ENCODE measurements at places on chromosomes 12 and 14. TPM values are rescaled to one million over a fixed set of nuclear protein-coding genes. Genes with fewer than 3 reads are reported as not detected.
A peak's percentile ranks its signal among the peaks of the same experiment; 100 is the strongest.

KRT72 gene
- total RNA-seq, result not detected

UNC119B gene
- total RNA-seq, result 37.8 TPM

DNA sequence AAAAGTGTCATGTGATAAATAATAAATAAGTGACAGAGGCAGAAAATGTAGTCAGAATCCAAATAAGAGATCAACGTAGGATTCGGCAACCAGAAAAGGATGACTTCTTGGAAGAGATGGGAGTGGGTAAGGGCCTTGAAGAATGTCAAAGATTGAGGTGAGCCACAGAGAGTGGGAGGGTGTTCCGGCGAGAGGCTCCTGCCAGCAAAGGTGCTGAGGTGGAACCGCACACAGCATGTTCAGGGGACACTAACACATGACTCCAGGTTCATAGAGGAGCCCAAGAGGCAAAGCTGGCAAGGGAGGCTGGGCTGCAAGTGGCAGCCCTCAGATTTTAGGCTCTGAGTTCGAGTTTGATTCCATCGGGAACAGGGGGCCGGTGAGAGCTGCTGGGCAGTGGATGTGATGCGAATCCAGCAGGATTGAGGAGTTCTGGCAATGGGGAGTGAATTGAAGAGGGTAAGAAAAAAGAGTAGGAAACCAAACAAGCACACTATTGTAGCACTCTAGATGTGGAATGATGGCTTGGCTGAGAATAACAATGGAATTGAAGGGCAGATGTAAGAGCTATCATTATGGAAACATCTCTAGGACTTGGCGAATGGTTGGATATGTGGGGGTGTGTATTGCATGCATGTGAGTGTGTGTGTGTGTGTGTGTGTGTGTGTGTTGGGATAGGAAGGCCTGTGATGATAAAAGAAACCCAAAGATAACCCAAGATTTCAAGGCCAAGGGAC is 36.5 kb downstream of the LRRC74A start:
- DNase-seq, result no peak
- H3K4me3 ChIP-seq, result no peak overlapping the region
- peaks cover 49% of the 10 kb centered on the region for H3K27me3 ChIP-seq
- no peaks in the 10 kb centered on the region for H3K4me1 ChIP-seq

GRCh38 chr14:101490771-101491170 is 70.5 kb upstream of the DIO3 start:
- DNase-seq, result no peak
- peaks cover 3% of the 10 kb centered on the region for H3K27me3 ChIP-seq
- no peak overlapping the region for H3K4me3 ChIP-seq
- H3K36me3 ChIP-seq, result no peaks in the 10 kb centered on the region
- no peaks in the 10 kb centered on the region for H3K4me1 ChIP-seq

GRCh38 chr12:66596199-66596598 is 82.7 kb downstream of the GRIP1 start:
- H3K27ac ChIP-seq, result no peak overlapping the region
- H3K27me3 ChIP-seq, result no peaks in the 10 kb centered on the region
- no peak overlapping the region for H3K4me3 ChIP-seq
- H3K4me1 ChIP-seq, result no peaks in the 10 kb centered on the region
- no peak for DNase-seq

- H3K36me3 ChIP-seq, result no peaks in the 10 kb centered on the region
- no peak overlapping the region for H3K27ac ChIP-seq
- H3K4me3 ChIP-seq, result no peak overlapping the region
- no peaks in the 10 kb centered on the region for H3K4me1 ChIP-seq
Measured at GRCh38 chr12:100157427-100157821, 14.8 kb upstream of the BLTP3B start.

- H3K27me3 ChIP-seq, result peaks cover 2% of the 10 kb centered on the region
- H3K36me3 ChIP-seq, result no peaks in the 10 kb centered on the region
- H3K27ac ChIP-seq, result no peak overlapping the region
- H3K4me1 ChIP-seq, result no peaks in the 10 kb centered on the region
- no peak overlapping the region for H3K4me3 ChIP-seq
Measured at GRCh38 chr12:126362964-126363363, 1297.7 kb downstream of the AACS start.

GRCh38 chr12:16165506-16165905 is 112.0 kb downstream of the SLC15A5 start:
- peaks cover 7% of the 10 kb centered on the region for H3K27me3 ChIP-seq
- peak; percentile 35 for DNase-seq
- no peaks in the 10 kb centered on the region for H3K36me3 ChIP-seq
- no peak overlapping the region for H3K4me3 ChIP-seq
- no peak overlapping the region for H3K27ac ChIP-seq
- no peaks in the 10 kb centered on the region for H3K4me1 ChIP-seq

DNA sequence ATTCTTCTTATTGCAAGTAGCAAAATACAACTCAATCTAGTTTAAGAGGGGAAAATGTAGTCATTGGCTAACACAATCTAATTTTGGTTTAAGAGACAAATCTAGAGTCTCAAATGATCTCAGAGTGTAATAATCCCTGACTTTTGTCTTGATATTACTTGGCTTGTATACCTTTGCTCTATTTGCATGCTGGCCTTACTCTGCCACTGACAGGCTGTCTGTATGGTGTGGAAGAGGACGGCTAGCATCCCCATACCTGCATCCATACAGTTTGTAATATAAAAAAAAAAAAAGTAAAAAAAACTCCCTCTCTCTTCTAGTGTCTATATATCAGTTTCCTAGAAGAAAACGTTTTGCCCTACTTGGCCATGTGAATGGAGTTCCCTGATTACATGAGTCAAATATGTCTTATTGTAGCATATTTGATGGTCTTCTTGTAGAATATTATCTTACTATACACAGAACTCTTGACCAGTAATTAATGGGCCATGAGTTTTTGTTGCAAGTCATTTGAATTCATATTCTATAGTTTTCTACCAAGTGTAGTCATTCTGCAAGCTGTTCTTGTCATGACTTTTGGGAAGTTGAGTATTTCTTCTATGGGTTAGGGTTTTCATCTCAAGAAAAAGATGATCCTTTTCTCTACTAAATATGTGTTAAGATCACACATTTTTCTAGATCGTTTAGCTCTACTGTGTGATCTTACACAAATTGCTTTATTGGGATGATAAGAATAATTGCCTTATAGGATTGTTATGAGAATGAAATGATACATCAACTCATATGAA is 8.2 kb downstream of the HIF1A start:
- H3K36me3 ChIP-seq, result peaks cover 16% of the 10 kb centered on the region
- no peak overlapping the region for H3K4me3 ChIP-seq
- DNase-seq, result no peak
- H3K27me3 ChIP-seq, result no peaks in the 10 kb centered on the region

GRCh38 chr12:84924981-84925380 is 12.4 kb upstream of the SLC6A15 start:
- H3K27me3 ChIP-seq, result no peaks in the 10 kb centered on the region
- H3K4me3 ChIP-seq, result no peak overlapping the region
- no peaks in the 10 kb centered on the region for H3K36me3 ChIP-seq
- no peak for DNase-seq
- no peaks in the 10 kb centered on the region for H3K4me1 ChIP-seq
- no peak overlapping the region for H3K27ac ChIP-seq

GRCh38 chr14:101174980-101175606 is 271.6 kb upstream of the RTL1 start:
- peaks cover 32% of the 10 kb centered on the region for H3K27me3 ChIP-seq
- H3K36me3 ChIP-seq, result no peaks in the 10 kb centered on the region
- H3K4me1 ChIP-seq, result no peaks in the 10 kb centered on the region
- H3K4me3 ChIP-seq, result no peak overlapping the region

- H3K4me1 ChIP-seq, result peaks cover 23% of the 10 kb centered on the region
- H3K36me3 ChIP-seq, result no peaks in the 10 kb centered on the region
- no peak overlapping the region for H3K4me3 ChIP-seq
- no peak for DNase-seq
- H3K27me3 ChIP-seq, result no peaks in the 10 kb centered on the region
- H3K27ac ChIP-seq, result no peak overlapping the region
Measured at GRCh38 chr14:74528406-74528805, 34.8 kb downstream of the ISCA2 start.

DNA sequence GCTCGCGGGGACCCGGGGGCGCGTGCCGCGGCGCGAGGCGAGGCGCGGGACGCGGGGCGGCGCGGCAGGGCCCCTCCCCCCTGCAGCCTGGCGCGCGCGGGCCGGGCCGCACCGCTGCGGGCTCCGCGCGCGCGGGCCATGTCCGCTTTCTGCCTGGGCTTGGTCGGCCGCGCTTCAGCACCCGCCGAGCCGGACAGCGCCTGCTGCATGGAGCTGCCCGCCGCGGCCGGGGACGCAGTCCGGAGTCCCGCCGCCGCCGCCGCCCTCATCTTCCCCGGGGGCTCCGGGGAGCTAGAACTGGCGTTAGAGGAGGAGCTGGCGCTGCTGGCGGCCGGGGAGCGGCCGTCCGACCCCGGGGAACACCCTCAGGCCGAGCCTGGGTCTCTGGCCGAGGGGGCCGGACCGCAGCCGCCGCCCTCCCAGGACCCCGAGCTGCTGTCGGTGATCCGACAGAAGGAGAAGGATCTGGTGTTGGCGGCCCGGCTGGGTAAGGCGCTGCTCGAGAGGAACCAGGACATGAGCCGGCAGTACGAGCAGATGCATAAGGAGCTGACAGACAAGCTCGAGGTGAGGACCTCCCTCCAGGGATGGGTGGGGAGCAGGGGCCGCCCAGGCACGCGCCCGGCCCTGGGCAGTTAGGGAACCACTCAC is 820 bp downstream of the BICDL1 start:
- H3K27ac ChIP-seq, result no peak overlapping the region
- peaks cover 8% of the 10 kb centered on the region for H3K4me1 ChIP-seq
- no peak overlapping the region for H3K4me3 ChIP-seq
- peak; percentile 45 for DNase-seq
- no peaks in the 10 kb centered on the region for H3K36me3 ChIP-seq

All from HFFc6 (cell line).